ENCODE measurements at places on chromosomes 6 and 20. TPM values are rescaled to one million over a fixed set of nuclear protein-coding genes. Genes with fewer than 3 reads are reported as not detected.

Gene SLC24A3
- 9.7 TPM for total RNA-seq

Gene PEX7
- total RNA-seq, result 4.1 TPM

Gene CTAGE9
- total RNA-seq, result not detected

Gene GNAS-AS1
- total RNA-seq, result 11.7 TPM

Gene SMIM8
- total RNA-seq, result 22.5 TPM

Gene RIPPLY2
- total RNA-seq, result 4.9 TPM

Gene SLA2
- not detected for total RNA-seq

Gene IL17A
- total RNA-seq, result not detected

Gene PCED1A
- 41.6 TPM for total RNA-seq

Gene TCF21
- not detected for total RNA-seq

Gene POFUT1
- 29.5 TPM for total RNA-seq

Gene GMDS
- 8.9 TPM for total RNA-seq

Gene MSH5
- total RNA-seq, result 25.7 TPM

All from glutamatergic neuron (in vitro differentiated cells).